ENCODE measurements at places on chromosomes 1 and 21. TPM values are rescaled to one million over a fixed set of nuclear protein-coding genes. Genes with fewer than 3 reads are reported as not detected.

RNF207 gene
- 69.4 TPM for total RNA-seq

EXTL1 gene
- 26.3 TPM for total RNA-seq

GRCh38 chr1:15902882-15903281 is 55.4 kb downstream of the SPEN start:
- DNase-seq: no peak
- no peak overlapping the region for H3K27ac ChIP-seq
- no peak overlapping the region for H3K4me3 ChIP-seq
- no peaks in the 10 kb centered on the region for H3K36me3 ChIP-seq
- peaks cover 51% of the 10 kb centered on the region for H3K4me1 ChIP-seq

- no peak for DNase-seq
- H3K4me3 ChIP-seq: no peak overlapping the region
- H3K27ac ChIP-seq: peak overlapping the region; percentile 39
Measured at GRCh38 chr1:204888294-204888693, 17.6 kb downstream of the NFASC start.

DNA sequence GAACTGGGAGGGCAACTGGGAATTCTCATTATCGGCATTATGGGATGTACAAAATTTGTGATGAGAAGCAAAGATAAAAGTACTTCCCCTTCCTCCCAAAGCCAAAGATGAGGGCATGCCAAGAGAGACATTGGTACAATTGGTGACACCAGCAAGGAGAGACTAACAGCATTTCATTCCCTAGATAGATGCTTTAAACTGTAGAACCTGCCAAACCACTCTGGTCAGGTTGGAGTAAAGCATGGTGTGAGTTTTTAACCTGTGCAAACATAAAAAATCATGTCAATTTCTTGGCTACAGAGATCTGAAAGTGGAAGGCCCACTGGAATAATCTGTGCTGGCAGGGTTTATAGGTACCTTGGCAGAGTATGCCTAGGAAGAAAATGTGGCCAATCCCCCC is 19.4 kb downstream of the CTXND2 start:
- no peaks in the 10 kb centered on the region for H3K27me3 ChIP-seq
- no peaks in the 10 kb centered on the region for H3K36me3 ChIP-seq
- peak; percentile 50 for DNase-seq

DNA sequence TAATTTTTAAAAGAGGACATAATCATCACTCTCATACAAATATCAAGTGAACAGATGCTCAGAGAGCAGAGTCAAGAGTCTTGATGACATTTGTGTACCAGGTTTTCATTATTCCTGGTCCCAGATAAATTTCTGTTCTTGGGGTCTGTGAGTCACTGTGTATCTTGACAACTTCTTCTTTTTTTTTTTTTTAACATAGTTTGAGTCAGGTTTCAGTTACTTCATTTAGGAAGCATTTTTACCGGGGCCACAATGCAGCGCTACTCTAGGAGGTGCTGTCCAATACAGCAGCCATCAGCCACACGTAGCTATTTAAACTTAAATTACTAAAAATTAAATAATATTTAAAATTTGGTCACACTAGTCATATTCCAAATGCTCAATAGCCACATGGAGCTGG is 188.1 kb upstream of the SAMSN1 start:
- H3K4me3 ChIP-seq: no peak overlapping the region
- H3K27ac ChIP-seq: no peak overlapping the region
- no peaks in the 10 kb centered on the region for H3K4me1 ChIP-seq
- no peaks in the 10 kb centered on the region for H3K36me3 ChIP-seq
- no peak for DNase-seq
